ENCODE measurements at places on chromosomes 12 and 14.
A peak's percentile ranks its signal among the peaks of the same experiment; 100 is the strongest.

GRCh38 chr14:29814156-29815015 lies 113.3 kb downstream of the PRKD1 start:
- no peak for DNase-seq

GRCh38 chr12:52260361-52261207 lies 13.9 kb upstream of the KRT86 start:
- no peak for DNase-seq

GRCh38 chr14:90490720-90491050 lies 93.9 kb downstream of the CALM1 start:
- no peak for DNase-seq

DNA sequence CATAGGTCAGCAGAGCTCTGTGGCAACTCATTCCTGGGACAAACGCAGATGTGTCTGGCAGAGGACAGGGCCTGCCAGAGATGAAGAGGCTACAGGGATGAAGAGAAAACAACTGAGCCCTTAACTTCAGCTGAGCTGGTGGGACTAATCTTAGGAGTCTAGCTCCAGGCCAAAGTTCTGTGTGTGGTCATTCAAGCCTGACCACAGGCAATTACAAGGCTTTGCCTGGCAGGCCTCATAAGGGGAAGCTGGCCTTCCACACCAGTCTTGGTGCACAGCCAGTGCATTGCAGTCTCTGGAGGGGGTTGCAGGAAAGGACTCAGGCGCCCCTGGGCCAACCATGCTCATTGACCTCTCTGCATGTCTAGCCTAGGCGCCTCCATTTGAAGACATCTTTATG lies 127.6 kb upstream of the DAAM1 start:
- peak; percentile 20 for DNase-seq

DNA sequence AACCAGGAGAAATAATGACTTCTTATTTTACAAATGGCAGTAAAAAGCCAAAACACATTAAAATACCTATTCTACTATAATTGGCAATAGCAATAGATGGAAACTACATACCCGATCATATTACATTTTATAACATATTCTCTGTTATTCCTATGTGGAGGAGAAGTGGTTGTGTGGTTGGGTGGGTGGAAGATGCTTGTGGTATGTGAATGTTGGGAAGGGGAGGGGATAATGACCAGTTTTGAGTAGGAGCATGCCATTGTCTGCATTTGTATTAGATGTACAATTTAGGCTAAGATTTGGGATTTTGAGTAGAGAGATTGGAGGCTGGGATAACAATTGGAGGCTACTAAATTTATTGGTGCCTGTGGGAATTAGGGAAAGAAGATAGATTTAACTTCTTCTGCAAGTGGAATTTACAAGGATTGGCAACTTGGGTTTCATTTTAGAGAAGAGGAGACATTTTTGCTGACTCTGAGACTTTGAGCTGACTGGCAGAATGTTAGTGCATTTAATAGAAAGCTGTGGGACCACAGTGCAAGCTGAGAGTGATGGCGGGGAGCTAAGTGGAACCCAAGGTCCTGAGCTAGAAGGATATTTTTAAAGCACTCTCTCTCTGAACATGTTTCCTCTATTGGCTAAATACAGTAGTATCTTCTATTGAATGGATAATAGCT lies 65.2 kb downstream of the SLC16A7 start:
- no peak for DNase-seq

DNA sequence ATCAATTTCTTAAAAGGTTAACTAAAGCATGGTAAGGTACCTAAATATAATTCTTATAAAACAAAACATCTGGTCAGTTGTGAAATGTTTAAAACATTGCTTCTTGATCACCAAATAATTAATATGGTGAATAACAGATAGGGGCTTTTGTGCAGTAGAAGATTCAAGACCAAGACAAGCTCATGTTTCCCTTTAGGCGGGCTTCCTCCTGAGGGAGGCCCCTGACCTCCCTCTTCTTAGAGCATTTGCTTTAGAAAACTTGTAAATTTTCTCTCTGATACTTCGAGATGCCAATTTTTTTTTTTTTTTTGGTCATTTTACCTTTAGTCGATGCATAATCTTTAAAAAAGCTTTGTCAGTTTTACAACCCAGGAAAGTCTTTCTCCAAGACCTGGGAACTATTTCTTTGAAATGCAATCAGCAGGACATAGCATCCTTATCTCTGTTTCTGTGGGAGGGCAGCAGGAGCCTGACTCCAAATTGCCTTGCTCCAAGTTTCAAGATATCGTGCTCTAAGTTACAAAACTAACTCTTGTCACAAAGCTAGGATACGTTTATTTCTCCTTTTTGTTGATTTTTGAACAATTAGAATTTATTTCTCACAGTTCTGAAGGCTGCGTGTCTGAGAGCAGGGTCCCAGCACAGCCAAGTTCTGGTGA lies 66.6 kb upstream of the BICD1 start:
- DNase-seq, result no peak

DNA sequence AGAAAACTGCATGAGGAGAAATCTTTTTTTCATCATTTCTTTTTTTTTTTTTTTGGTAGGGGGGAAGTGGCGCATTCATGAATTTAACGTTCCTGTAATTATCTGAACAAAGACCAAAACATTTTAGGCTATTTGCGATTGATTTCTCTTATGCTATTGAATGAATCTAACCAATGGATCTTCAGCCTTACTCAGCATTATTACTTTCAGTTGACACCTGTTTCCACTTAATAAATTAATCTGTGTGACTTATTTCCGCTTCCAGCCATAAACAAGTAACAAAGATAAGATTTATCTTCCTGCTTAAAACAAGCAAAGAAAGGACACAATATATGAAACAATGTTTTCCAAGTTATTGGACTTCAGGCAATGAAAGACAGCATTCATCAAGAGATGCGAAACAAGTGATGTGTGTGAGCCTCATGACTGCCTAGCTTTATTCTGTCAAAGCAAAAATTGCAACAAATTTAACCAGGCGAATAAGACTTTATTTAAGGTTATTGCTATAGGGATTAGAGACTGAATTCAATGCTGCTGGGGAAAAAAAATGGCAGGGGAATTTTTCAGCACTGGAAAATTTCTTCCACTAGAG lies 1026.9 kb downstream of the LRFN5 start:
- no peak for DNase-seq

- DNase-seq, result no peak
Measured at GRCh38 chr14:58703161-58703506, 65.4 kb downstream of the DACT1 start.

- DNase-seq, result no peak
Measured at GRCh38 chr14:85325134-85326017, 204.6 kb upstream of the FLRT2 start.

DNA sequence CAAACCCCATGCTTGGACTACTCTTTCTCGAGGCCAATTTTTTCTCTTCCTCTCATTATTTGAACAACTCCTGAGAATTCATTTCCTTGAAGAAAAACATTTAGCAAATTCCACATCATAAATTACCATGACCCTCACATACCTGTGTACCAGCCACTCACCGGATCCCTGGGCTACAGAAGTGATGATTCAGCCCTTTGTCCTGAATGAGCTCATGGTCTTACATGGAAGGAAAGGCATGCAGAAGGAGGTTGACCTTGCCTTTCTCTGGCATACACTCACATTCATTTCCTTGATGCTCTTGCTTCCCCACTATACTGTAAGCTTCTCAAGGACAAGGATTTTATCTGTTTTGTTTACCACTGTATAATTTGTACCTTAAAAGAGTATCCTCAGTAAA lies 191.5 kb downstream of the SLC5A8 start:
- DNase-seq, result no peak

DNA sequence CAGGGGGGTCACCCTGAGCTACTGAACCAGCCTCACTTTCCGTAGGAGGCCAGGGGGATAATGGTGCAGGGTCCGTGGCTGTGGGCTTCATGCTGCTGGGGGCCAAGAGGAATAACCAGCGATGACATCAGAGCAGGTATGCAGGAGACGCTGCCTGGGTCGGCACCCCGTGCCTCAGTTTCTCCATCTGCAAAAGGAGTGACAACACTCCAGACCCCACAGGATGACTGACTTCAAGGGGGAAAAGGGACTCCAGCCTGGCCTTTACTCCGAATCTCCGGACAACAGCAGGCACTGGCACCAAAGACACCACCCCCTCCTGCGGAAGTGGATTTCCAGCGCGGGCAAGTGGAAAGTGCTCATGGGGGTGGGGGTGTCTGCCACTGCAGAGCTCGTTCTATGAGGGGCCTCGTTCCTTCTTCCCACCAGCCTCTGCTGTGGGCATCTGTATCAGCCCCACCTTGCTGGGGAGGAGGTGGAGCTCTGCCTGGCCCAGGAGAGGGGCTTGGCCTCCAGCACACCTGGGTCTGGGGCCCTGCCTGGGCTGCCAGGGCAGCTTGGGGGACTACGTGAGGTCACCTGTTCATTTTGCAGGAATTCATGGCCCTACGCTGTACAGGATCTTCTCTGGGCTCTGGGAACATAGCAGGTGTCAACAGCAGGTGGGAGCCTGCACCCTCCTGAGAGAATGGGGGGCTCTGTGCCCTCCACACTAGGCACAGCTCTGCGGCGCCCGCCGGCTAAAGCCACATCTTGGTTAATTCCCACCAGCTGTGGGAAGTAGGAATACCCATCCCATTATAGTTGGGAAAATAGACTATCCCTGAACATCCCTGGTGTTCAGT lies 216.6 kb upstream of the C14orf180 start:
- DNase-seq, result no peak

DNA sequence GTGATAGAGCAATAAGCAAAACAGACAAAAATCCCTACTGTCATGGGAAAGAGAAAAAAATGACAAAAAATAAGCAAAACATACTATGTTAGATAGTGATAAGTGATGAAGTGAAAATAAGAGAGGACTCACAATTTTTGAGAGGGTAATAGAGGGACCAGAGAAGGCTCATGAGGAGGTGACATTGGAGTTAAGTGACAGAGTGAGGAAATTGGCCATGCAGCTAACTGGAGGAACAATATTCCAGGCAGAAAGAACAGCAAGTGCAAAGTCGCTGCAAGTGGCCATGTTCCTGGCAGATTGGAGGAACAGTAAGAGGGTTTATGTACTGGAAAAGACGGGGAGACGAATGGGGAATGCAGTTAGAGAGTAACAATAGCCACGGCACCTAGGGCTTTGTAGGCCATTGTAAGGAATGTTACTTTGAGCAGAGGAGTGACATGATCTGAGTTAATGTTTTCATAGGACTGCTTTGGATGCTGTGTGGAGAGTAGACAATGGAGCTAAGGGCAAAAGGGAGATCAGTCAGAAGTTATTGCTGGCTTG lies 1.4 kb upstream of the SAV1 start:
- DNase-seq, result no peak

- no peak for DNase-seq
Measured at GRCh38 chr12:59168647-59169046, 248.3 kb upstream of the LRIG3 start.

DNA sequence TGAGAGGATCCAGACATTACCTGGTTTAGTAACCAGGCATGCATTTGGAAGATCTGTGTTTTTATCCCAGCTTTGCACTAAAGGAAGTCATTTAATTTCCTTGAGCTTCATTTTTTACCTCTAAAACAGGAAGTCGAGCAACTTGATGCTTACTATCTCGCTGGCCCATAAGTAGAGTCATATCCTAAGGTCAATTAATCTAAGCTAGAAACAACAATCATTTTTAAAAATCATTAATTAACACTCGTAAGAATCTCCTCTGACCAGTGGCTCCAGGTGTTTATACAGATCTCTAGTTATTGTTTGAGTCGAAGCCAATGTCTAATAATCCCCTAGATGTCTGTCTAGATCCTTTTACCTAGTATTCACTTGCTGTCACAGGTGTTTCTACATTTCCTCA lies 355.8 kb upstream of the DCN start:
- DNase-seq, result no peak

DNA sequence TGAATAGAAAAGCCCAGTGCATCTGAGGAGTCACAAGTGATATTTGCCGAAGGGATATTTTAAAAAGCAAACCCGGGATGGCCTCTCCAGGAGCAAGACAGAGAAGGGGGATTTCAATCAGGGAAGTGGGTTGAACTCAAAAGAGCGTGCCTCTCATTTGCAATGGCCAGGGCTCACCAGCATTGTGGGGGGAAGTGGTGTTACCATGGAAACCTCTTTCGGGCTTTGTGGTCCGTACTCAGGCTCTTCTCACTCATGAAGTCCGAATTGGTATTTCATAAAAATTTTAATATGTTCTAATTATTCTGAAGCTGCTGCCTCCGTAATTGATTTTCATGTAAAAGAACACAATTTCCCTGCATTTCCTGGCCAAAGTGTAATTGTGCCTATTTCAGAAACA lies 79.8 kb downstream of the SLC15A4 start:
- no peak for DNase-seq

GRCh38 chr14:99698236-99698635 lies 14.1 kb downstream of the CYP46A1 start:
- no peak for DNase-seq

- no peak for DNase-seq
Measured at GRCh38 chr14:37145395-37145794, 27.0 kb downstream of the SLC25A21 start.

GRCh38 chr14:55819610-55820304 lies 239.8 kb downstream of the KTN1 start:
- DNase-seq, result peak; percentile 31

DNA sequence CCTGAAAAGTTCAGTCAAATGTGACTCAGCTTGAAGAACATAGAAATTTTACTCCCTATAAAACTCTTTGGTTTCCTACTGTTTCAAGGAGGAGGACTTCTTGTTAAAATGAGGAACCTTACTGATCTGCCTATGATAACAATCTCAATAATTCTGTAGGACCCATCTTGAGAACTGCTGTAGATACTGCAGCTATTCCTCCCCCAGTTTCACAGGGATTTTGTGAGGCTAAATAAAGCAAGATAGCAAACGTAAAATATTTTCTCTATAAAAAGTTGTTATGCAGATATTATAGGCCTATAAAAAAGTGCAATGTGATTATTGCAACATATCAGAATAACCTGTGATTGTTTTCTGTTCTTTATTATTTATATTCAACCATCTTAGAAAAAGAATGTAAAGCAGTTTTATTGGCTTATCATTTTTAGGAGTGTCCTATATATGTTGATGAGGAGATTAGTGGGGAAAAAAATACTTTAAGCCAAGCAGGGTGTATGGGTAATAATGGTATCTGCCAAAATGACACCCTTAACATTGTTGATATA lies 12.1 kb downstream of the CLEC14A start:
- DNase-seq, result no peak

DNA sequence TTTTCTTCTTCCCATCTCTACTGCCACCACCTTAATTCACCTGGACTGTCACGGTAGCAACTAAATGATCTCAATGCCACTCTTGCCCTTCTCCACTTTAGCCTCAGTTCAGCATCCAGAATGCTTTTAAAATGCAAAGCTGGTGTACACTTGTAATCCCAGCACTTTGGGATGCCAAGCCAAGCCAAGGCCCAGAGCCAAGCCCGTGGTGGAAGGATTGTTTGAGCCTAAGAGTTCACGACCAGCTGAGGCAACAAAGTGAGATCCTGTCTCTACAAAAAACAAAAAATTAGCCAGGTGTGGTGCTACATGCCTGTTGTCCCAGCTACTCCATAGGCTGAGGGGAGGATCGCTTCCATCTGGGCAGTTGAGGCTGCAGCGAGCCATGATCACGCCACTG lies 5.9 kb downstream of the CIPC start:
- DNase-seq, result no peak

DNA sequence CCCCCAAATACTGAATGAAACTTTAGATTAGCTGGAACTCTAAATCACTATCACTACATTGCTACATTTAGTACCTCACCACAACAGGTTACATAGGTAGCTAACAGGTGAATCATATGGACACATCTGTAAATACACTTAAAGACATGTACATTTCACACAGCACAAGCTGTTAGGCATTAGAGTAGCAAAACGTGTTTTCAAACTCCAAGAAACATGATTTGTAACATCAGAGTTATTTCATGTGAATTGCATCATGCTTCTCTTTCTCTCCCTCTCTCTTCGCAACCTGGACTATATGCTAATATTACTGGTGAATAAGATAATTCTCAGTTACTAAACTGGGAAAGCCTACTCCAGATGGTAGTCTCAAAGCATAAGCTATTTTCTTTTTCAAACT lies 4.3 kb downstream of the SEL1L start:
- no peak for DNase-seq

Data from GM20000 (cell line).